IMR-90 (cell line): ENCODE measurements at places on chromosomes 5 and 9. TPM values are rescaled to one million over a fixed set of nuclear protein-coding genes. Genes with fewer than 3 reads are reported as not detected.
A peak's percentile ranks its signal among the peaks of the same experiment; 100 is the strongest.

WHRN gene
- total RNA-seq = 0.18 and 0.28 TPM in 2 replicates

GPR150 gene
- total RNA-seq = under 0.01 TPM in 2 replicates

- no peak for DNase-seq
These were observed 510.1 kb upstream of the ADAMTS16 start for GRCh38 chr5:4630031-4630430.

GRCh38 chr5:174735498-174736330, 11.3 kb downstream of the MSX2 start:
- DNase-seq = no peak

GABBR2 gene
- 19.4 and 20.3 TPM in 2 replicates for total RNA-seq

DNA sequence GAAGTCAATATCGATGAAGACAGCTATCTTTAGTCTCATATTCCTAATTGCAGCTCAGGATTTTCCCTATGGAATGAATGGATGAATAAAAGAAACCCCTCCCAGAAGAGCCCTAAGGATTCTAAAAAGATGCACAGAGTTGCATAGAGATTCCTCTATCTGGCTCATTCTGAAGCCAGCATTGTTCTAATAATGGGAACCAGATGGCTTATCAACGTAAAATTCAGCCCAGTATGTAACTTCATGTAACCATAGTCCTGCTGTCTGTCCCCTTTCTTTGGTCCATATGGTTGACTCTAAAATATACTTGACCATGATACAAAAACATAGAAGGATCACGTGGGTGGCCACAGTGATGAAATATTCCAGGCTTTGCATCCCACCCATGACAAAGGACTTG, 508.6 kb downstream of the RASEF start:
- DNase-seq = no peak

DNA sequence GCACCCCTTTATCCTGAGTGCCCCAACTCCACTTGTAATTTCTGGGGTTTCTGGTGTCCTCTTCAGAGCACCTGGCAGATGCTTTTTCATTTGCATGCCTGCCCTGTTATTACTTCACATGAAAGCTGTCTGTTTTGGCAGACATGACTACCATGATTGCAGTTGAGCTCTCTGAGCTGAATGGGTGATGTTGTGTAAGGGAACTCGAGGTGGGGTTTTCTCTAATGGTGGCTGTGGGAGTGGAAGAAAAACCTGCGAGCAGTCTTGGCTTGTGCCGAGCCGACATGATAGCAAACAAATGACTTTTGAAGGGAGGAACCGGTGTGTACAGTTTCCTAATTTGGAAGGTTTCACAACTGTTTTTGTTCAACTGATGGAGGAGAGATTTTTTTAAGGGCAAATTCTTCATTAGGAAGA, 196.2 kb downstream of the AOPEP start:
- DNase-seq = peak; percentile 64

- no peak for DNase-seq
These were observed 161.7 kb upstream of the CDH12 start for GRCh38 chr5:23014825-23015224.

DNA sequence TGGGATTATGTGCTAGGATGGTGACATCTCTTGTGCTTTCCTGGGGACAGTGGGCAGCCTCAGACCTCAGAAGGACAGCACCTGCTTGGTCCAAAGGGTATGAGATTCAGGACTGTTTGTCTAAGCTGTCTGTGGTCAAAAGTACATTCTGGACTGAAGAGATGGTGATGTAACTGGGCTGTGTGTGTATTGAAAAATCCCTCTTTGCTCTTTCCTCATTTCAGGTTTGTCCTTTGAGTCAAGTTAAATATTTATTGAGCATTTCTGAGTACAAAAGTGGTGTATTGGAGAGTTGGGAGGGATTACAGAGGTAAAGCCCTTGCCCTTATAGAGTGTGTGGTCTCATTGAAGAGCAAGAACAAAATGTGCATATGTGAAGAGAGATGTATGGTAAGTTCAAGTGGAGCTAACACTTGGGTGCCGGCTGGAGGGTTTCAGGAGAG, 46.7 kb downstream of the RCL1 start:
- peak; percentile 50 for DNase-seq

SLC34A1 gene
- total RNA-seq = not detected in 2 replicates

LCN1 gene
- total RNA-seq = not detected in 2 replicates

- DNase-seq = no peak
These were observed 125.6 kb upstream of the RPS23 start for GRCh38 chr5:82403724-82404123.

FAXDC2 gene
- total RNA-seq = 4.2 and 4.3 TPM in 2 replicates
